ENCODE measurements at places on chromosomes 11 and 22.

DNA sequence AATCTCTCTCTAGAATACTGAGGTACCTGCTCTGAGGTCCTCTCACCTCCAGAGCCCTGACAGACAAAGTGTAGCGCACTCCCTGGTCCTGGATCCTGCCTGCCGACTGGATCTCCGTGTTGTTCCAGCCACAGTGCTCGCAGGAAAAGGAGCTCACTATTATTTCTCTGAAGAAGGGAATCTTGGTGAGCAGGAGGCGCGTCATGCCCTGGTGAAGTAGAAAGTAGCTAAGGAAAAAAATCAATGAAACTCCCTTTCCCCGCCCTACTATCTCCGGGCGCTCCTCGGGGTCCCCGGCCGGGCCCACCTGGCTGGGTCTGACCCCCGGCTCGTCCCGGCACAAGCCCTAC is 412 bp downstream of the ZPR1 start:
- DNase-seq = no peak

DNA sequence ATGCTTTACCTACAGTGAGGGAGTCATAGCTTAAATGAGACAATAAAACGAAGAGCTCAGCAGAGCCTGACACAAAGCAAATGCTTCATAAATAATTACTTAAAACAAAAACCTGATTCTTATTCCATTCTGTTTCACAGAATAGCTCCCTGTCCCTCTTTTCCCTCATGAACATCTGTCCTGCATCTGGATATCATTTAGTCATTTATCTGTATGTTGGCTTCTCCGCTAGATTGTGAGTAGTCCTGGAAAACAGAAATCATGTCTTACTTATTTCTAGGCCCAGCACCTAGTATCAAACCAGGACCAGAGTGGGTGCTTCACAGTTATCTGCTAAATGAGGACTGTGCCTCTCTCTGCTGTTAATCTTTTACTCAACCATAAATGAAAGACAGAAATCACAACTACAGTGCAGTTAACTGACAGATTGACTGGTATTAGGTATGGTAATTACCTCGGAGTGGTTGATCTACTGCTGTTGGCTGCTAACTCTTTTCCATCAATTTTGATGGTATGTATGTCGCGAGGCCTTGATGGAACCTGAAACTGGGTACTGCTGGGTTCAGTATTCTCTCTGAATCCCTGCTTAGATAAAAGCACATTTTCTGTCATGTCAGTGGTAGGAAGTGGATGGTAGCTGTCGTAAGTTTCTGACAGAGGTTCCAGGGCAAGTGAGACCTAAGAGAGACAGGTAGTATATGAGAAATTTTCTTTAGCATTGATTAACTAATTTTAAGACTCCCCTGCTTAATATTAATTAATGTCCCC is 31.5 kb downstream of the C2CD3 start:
- DNase-seq = peak; percentile 22

GRCh38 chr11:134463716-134464115 is 51.7 kb upstream of the B3GAT1 start:
- no peak for DNase-seq

GRCh38 chr22:39471381-39472141 is 14.7 kb downstream of the MGAT3 start:
- DNase-seq = peak; percentile 95

DNA sequence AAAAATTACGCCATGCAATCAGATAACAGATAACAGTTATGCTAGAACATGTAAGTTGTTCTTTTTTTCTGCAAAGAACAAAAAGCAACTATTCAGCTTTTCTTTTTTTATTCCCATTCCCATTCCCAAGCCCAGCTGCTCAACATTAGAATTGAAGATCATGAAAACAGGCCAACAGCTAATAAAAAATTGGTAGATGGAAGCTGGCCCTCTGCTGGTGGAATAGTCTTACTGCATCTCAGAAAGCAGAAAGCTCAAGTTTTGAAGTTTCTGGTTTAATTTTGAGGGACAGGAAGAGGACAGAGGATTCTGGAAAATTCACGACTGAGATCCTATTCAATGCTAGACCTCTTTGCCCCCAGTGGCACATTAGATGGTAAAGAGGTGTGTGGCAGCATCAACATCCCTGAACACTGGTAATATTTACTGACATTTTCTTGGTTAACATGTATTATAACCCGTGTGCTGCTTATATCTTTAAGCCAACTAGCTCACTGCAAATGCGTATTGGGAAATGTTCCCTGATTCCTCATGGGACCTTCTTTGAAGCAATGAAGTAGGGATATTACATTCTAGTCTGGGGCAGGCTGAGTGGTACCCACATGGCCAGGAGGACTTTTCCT is 591.2 kb downstream of the OPCML start:
- DNase-seq = peak; percentile 18

DNA sequence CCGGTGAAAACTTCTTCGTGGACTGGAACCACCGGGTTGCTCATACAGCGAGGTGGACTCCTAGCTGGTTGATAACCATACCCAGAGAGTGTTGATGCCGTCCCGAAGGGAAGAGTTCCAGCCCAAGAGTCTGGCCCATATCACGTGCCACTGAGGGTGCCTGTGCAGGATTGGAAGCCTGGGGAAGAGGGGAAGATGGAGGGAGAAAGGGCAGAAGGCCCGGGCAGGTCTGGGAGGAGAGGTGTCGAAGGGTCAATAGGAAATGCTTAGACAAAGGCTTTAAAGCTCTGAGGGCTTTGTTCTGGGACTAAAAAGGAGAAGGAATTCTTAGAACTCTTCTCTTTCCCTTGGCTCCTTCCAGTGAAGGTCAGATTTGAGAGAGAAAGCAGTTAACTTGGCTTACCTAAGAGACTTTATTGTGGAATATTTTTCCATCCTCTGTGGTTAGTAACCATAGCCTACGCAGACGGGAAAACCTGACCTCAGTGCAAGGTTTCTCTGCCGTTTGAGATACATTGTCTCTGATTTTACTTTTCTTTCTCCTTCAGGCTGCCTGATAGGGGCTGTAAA is 70.5 kb downstream of the JAM3 start:
- DNase-seq = no peak

DNA sequence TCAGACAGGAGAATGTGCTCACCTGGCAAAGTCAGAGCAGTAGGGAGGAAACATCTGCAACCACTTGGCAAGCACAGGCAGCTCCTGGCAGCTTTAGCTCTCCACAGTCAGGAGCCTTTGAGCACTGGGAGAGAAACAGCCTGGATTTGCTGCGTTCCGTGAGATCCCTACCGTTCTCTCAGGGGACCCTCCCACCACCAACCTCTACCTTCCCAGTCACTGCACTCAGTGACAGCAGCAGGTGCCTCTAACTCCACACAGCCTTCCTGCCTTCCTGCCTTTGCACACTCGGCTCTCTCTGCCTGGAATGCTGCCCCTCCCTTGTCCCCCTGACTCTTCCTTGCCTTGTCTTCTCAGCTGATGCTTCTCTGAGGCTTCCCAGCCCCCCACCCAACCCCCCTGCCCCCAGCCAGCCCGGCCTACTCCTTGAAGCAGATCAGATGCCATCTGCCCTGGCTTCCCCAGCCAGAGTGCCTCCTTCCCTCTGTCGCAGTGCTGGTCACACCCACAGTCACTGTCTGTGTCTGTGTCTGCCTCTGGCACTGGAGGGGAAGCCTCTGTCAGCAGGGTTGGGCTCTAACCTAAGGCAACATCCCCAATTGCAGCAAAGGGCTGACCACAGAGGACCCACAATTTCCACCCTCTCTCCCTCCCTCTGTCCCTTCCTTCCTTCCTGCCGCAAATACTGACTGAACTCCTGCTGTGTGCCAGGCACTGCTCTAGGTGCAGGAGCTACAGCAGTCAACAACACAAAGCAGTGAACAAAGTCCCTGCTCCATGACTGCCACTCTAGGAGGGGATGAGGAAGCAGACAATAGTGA is 14.9 kb upstream of the TSKU start:
- no peak for DNase-seq

GRCh38 chr22:36160499-36160942 is at the start of gene APOL3:
Gene APOL3 (minus strand): TSS chr22:36160755. CDS start chr22:36149055, 11,700 bp downstream.
- no peak for DNase-seq

GRCh38 chr11:75160220-75160757 is 9.4 kb downstream of the SLCO2B1 start:
- DNase-seq = peak; percentile 53

DNA sequence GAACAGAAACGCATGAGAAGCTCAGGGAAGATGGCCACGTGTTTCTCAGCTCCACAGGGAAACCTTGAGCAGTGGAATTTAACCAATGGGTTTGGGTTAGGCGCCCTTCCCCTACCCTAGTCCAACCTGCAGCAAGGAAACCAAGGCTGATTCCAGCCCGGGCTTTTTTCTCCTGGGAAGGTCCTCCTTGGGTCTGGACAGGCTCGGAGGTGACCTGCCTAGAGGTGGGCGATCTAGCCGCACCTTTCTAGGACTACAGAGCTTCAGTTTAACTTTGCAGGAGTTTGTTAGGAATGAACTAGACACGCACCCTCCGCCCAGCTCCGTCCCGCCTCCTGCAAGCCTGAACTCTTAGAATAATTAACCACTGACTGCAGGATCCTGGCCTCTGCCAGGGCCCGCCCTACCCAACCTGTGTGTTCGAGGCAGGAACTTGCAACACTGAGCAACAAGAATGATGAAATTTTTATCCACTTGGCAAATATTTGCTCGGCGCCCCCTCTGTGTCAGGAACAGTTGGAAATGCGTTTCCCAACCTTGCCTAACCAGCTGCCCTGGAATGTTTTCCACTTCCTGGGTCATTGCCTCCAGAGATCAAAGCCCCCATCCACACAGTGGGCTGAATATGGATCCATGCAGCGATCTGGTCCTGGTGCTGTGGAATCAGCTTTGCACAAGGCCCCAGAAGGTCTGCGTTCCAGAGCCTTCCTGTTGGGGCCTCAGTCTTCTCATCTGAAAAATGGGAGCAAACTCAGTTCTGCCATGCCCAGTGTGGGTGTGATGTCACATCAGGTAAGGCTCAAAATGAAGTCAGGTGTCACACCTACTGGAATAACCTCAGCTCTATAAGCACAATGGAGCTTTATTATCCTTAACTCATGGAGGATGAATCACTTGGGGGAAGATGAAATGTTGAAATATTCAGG is 13.3 kb downstream of the MPST start:
- peak; percentile 98 for DNase-seq

GRCh38 chr11:34149274-34149673 is 43.8 kb downstream of the NAT10 start:
- no peak for DNase-seq

GRCh38 chr22:24486501-24486921 is 8.6 kb upstream of the UPB1 start:
- DNase-seq = peak; percentile 72
